ENCODE measurements at places on chromosomes 3 and 15. TPM values are rescaled to one million over a fixed set of nuclear protein-coding genes. Genes with fewer than 3 reads are reported as not detected.

BTLA gene
- total RNA-seq = 26.0 TPM

CGNL1 gene
- total RNA-seq = not detected

GXYLT2 gene
- not detected for total RNA-seq

GOLGA6B gene
- not detected for total RNA-seq

FBLN2 gene
- total RNA-seq = 1.8 TPM

LINGO1 gene
- total RNA-seq = not detected

RBPMS2 gene
- total RNA-seq = not detected

TMEM158 gene
- 0.13 TPM for total RNA-seq

INO80 gene
- total RNA-seq = 28.1 TPM

ANKUB1 gene
- not detected for total RNA-seq

CHRNB4 gene
- not detected for total RNA-seq

PPP1R14D gene
- not detected for total RNA-seq

DCBLD2 gene
- 1.3 TPM for total RNA-seq

ZNF774 gene
- total RNA-seq = 0.60 TPM

MITF gene
- not detected for total RNA-seq

PLCH1 gene
- 2.0 TPM for total RNA-seq

TIMP4 gene
- not detected for total RNA-seq

All from activated CD8-positive, alpha-beta T cell treated with anti-CD3 and anti-CD28 coated beads, Interleukin-2, amount 10 ng/mL, durations not matched to agents 7 days and 5 days (primary cell).